ENCODE measurements at places on chromosomes 5 and 9.
A peak's percentile ranks its signal among the peaks of the same experiment; 100 is the strongest.

- no peak for DNase-seq
Observed at GRCh38 chr5:133254803-133255202, 203.0 kb downstream of the HSPA4 start.

DNA sequence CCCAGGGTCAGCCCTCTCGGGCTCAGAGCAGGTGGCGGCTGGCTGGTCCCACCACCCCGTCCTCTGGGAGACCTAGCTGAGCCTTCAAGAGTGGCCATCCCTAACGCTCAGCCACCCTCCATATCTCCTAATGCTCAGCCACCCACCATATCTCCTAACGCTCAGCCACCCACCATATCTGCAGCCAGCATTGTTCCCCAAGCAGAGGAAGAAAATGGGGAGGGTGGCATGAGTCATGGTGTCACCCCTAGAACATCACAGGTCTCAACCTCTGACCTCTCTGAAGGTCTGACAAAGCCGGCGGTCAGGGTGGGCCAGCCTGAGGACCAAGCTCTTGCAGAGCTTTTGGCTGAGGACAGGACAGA, 14.7 kb downstream of the LHX3 start:
- DNase-seq = no peak

GRCh38 chr5:117299936-117300328, 725.3 kb upstream of the SEMA6A start:
- DNase-seq = no peak

DNA sequence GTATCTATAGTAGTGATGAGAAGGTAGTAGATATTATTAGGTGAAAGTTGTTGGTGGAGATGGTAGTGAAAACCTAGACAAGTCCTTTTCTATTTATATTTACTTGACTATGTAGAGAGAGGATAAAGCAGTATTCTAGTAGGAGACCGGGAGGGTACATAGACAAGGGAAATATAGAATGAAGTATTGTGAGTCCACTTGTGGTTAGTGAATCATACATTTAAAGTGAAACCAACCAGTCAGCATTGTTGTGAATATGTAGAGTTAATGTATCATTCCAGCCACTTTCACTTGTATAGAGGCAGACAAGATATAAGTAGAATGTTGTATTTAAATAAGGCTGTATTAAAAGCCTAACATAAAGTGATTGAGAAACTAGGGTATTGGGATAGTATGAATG, 1711.3 kb upstream of the ACO1 start:
- peak; percentile 11 for DNase-seq

- DNase-seq = peak; percentile 90
Observed at GRCh38 chr9:112867275-112867991, 23.2 kb downstream of the SLC46A2 start.

DNA sequence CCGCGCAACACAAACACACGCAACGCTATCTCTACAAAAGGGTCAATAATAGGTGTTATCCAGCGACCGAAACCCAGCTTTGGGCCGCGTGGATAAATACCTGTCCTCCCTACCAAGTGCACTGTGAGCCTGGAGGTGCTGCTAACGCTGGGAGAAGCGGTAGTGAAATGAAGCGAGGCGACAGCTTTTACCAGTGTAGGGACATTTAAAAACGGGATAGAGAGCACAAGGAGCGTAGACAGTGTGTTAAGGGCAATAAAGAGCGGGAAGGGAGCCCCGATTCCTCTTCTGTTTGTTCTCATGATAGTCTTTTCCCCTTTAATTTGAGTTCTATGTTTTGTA, 421 bp upstream of the DEPDC1B start:
- peak; percentile 25 for DNase-seq

DNA sequence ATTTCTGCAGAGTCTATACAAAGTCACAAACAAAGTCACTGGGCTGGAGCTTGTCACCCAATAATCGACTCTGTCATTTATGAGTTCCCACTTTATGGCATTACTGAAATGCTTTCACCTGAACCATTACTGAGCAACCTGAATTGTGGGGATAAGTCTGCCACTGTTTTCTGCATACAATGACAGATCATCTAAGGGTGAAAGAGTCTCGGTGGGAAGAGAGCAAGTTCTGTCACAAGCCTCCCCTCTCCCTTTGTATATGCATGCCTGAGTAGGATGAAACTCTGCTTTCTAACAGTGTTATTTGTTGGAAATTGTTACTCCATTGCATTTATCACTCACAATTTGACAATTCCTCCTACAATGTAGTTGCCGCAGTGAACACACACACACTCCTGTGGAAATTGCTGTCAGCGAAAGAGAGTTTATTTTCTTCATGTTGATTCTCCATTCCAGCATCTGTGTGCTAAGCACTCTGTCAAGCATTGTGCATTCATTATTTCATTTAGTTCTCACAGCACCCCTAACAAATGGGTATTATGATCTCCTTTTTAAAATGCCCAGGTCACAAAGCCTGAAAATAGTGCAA, 1732.4 kb upstream of the CDH6 start:
- no peak for DNase-seq

DNA sequence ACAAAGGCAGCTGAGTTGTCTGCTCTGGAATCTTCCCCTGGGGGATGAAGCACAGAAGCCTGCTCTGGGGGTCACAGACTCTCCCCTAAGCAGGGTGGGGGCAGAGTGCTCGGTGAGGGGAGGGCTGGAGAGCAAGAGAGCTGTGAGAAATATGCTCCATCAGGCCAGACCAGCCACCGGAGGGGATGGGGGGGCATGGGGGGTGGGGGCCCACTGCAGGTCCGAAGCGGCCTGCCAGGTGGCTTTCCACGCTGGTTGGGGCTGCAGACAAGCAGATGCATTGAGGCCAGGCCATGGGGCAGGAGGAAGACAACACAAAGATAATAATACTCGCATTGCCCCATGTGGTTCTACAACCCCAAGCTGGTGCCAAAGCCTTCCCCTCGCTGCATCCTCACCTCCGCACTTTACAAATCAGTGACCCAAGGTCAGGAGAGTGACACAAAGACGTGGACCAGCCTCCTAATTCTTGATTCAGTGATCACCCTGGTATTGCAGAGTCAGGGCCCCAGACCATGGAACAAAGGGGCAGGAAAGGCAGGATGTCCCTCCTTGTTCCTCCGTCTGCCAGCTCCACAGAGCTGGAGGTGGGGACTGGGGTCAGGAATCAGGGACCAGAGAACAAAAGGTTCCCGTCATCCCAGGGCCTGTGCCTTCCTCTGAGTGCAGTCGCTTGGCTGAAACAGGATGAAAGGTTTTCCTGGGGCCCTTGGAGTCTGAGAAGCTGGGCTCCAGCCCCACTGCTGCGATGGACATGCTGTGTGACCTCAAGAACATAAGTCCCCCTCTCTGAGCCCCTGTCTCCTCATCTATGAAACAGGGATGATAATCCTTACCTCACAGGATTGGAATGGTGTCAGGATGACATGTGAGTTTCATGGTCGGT, 37.2 kb upstream of the GABRP start:
- no peak for DNase-seq

GRCh38 chr5:140821375-140822280, at the start of gene PCDHA5:
Gene PCDHA5 (plus strand): TSS chr5:140821613.
- DNase-seq = no peak

- DNase-seq = peak; percentile 21
Observed at GRCh38 chr5:75509956-75510355, 1.5 kb downstream of the CERT1 start.

DNA sequence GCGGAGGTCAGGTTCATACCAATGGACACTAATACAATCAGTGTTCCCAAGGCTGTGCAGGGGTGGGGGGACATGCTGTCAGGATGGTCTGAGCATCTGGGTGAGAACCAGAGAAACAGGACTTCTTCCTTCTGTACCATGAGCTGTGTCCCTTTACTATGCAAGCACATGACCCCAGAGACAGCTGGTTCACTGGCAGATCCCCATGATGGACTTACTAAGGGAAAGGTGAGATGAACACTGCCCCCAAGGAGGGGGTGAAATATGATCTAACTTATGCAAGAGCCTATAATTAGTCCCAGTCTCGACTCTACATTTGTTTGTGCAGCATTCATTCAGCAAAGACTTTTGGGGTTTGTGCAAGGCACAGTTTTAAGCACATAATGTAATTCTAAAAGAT, 91.4 kb downstream of the LIFR start:
- no peak for DNase-seq

DNA sequence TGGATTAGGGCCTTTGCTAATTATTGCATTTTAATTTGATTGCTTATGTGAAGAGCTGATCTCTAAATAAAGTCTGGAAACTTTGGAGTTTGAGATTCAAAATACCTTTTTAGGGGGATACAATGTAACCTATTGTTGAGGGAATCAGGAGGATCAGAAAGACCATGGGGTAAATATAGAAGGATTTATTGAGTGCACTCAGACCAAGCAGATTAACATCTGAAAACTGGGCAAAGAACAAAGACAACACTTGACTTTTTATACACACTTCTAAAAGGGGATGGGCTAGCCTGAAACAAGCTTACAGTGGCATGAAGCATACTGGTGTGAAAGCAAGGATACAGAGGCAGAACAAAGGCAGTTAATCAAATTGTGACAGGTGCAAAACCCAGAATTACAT, 174.3 kb downstream of the MRPS30 start:
- no peak for DNase-seq

- peak; percentile 45 for DNase-seq
Observed at GRCh38 chr9:8725635-8726034, 926.1 kb upstream of the DMAC1 start.
